NCI-H524 treated with DMSO at 0.1 percent for 48 hours (cell line): ENCODE measurements at places on chromosomes 4 and X.

DNA sequence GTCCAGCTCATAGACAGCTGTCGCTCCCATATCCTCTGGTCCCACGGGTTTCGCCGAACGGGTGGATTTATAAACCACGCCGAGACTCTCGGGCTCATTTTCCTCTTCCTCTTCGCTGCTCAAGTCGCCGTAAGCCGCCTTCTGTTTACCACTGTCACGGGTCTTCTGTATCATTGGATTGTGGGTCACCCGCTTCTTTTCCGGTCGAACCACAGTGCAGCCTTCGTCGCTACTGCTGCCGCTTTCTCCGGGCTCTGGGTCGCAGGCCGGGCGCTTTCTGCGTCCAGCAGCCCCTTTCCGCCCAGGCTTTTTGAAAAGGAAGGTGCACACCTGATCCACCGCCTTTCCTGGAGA lies 311 bp downstream of the RNF113A start:
- no peak for DNase-seq

- no peak for DNase-seq
Measured at GRCh38 chr4:153530284-153530999, 64.3 kb downstream of the TMEM131L start.

- DNase-seq = no peak
Measured at GRCh38 chr4:119046263-119046662, 89.4 kb upstream of the MYOZ2 start.

- no peak for DNase-seq
Measured at GRCh38 chrX:134999469-134999868, 8.7 kb downstream of the SMIM10 start.

GRCh38 chr4:78624048-78624447 lies 72.5 kb downstream of the ANXA3 start:
- DNase-seq = no peak

DNA sequence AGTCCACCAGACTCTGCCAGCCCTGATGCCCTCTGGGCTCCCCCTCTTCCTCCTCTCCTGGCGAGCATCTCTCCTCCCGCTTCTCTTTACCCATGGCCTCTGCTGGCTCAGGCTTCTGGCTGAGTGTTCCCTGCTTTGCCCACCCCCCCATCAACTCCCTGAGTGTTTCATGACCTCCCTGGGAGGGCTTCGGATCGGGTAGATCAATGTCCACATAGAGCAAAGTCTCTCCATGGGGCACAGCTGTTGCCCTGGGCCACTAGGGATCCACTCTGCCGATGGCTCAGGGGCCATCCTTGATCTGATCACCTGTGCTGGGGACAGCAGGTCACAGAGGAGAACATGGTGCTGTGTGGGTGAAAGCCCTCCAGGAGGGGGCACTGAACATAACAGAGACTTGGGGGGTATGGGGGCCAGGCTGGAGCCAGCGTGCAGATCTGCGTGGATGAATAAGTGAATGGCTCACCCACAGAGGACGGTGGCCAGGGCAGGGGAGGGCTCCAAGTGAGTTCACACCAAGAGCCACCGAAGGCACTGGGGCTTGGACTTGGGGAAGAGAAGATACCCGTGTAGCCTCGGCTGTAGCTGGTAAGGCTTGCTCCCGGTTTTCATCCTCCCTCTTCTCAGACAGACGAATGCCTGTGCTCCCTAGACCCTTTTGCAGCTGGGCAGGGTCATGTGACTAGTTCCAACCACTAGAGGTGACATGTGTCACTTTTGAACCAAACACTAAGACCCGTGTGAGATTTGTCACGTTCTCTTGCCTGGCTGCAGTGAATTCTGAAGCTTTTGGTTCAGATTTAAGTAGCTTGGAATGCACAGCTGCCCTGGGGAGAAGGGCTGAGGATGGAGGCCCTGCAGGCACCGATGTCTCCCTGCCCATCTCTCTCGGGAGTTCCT lies 23.2 kb upstream of the AFAP1 start:
- no peak for DNase-seq

- peak; percentile 71 for DNase-seq
Measured at GRCh38 chr4:112001041-112001440, 144.2 kb upstream of the FAM241A start.

- no peak for DNase-seq
Measured at GRCh38 chr4:163755013-163755412, 260.5 kb downstream of the TMA16 start.

- no peak for DNase-seq
Measured at GRCh38 chr4:8913121-8913857, 41.6 kb upstream of the HMX1 start.

DNA sequence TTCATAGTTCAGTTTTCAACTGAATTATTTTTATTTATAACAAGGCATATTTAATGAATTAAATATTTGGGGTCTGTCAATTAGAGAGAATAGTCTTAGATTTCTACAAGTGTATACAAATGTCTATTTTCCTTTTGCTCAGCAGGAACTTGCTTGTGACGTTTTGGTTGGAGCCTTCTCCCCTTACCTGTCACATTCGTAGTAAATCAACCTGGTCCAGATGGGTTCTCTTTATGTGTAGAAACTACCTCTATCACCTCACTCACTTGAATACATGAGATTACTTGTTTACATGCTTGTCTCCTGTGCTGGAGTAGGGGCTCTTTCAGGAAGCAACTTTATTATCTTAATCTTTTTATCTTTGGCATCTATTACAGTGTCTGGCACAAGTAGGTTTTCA lies 938.3 kb upstream of the IGFBP7 start:
- no peak for DNase-seq

GRCh38 chrX:9874483-9874882 lies 88.3 kb downstream of the SHROOM2 start:
- DNase-seq = no peak

DNA sequence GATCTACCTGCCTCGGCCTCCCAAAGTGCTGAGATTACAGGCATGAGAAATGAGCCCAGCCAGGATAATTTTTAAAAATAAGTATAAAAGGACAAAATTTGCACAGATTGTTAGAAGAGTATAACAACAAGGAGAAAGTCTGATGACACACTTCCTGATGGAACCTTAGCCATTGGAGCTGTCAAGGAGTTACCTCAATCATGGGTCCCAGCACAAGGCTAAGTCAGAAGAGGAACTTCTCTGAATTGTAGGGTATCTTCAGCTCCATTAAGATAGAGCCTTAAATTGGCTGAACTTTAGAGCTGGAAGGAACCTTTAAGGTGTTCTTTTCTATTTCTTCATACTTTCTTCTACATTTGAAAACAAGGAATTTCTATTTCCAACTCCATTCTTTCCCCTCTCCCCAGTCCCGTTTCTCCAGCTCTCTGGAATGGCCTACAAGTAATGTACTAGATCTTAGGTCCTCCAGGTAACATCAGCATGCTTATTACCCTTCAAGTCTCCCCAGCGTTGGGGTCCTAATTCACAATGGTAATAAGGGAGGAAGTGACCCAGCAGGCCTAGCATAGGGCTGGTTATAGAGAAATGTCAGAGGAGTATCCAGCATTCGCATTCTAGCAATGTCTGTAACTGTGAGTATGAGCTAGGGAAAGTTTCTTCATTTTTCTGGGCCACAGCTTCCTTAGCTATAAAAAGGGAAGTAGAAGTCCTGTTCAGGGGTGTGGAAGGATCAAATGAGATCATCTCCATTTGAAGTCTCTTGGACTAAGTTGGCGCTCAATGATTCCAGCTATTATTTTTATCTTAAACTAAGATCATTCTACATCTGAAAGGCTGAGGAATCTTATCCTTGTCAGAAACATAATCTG lies 18.5 kb upstream of the RBPJ start:
- DNase-seq = no peak

- DNase-seq = no peak
Measured at GRCh38 chr4:126137782-126138170, 823.0 kb downstream of the FAT4 start.

DNA sequence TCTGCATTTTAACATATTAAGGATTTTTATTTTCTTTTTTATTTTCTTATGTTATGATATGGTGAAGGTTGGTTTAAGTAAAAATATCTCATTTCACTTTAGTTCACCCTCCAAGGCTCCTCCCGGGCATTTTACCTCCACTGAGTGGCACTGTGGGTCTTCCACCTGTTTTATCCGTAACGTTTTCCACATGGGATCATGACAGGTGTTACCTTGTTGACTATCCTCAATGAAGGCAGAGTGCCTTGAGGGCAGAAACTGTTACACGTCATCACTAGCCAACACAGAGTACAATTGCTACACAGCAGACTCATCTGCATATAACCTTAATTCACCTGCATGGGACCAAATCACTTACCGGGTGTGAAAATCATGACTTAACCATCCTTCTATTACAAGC lies 105.8 kb downstream of the GEMIN8 start:
- DNase-seq = no peak

DNA sequence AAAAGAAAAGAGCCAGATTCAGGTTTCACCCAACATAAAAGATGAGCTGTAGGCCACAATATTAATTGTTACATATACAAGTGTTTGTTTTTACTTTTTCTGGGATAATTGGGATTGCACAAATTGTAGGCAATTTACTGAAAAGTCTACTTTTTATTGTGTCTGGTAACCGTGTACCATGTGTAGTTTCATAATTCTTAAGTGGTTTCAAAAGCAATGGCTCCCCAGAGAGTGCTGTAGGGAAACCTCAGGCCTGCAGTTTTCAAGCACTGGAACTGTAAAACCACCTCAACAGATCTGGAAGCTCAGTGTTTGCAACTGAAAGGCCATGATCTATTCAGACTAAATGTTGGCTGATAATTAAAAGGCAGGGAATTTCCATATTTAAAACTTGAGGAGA lies 53.9 kb upstream of the MMAA start:
- no peak for DNase-seq

DNA sequence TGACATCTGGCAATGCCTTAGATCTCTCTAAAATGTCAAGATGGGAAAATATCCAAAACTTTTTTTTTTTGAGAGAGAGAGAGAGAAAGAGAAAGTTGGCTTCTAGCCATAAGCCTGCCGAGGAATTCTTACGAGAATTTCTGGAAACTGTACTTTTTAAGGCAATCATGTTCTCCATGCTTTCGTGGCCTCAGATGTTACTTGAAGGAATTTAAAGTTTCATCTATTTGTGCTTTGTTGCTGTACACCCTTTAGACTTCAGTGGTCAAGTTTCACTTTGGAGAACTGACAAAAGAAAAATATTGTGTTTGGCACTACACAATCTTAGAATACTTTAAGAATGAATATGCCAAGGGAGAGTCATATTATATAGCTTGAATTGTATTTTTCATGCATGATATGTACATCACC lies 53.9 kb downstream of the FAT4 start:
- no peak for DNase-seq

- DNase-seq = no peak
Measured at GRCh38 chrX:148905400-148905799, 405.0 kb downstream of the AFF2 start.

- DNase-seq = no peak
Measured at GRCh38 chr4:141702472-141703182, 66.2 kb downstream of the IL15 start.

- no peak for DNase-seq
Measured at GRCh38 chrX:152904151-152905080, 6.5 kb downstream of the ZNF185 start.
